ENCODE measurements at places on chromosomes 1 and 21.

DNA sequence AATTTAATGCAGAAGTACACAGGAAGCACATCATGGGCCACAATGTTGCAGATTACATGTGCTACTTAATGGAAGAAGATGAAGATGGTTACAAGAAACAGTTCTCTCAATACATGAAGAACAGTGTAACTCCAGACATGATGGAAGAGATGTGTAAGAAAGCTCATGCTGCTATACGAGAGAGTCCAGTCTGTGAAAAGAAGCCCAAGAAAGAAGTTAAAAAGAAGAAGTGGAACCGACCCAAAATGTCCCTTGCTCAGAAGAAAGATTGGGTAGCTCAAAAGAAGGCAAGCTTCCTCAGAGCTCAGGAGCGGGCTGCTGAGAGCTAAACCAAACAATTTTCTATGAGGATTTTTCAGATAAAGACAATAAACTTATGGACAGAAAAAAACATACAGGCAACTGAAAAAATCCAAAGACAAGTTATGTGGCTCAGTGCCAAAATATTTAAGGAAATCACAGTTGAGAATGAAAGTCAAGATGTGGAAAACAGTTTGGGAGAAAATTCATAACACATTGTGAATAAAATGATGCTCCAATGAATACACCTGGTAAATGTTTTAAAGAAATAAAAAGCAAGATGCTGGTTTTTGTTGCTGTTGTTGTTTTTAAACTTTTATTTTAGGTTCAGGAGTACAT, 2.8 kb upstream of the ZNF644 start:
- no peak for DNase-seq

DNA sequence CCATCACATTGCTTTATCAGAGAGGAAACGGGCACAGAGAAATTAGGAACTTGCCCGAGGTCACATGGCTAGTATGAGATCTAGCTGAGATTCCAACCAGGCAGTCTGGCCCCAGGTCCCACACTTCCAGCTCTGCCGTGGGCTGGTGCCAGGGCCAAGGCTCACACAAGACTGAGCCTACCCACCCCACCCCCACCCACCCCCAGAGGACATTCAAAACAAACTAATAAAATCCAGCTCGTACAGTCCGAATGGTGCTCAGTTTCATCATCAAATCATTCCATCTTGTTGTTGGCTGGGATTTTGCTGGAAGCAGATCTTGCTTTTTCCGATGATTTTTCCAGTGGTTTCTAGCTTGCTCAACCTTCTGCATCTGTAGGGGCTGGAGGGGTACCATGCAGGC, 27.9 kb downstream of the MATN1 start:
- no peak for DNase-seq

DNA sequence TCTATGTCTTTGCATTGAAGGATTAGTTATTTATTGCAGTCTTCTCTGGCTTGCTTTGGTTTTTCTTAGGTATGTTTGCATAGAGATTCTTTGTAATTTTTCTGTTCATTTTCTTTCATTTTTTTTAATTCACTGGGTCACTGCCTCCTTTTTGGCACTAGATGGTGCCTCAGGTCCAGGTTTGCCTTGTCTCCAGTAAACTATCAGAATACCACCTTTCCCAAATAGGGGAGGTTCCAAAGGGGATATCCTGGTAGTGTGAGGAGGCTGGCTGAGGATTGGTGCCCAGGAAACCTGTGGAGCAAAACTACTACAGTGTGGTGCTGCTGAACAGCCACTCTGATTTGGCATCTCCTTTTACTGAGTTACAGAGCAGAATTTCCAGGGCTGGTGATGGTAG, 257.1 kb downstream of the KCTD3 start:
- no peak for DNase-seq

GRCh38 chr21:33317786-33318486, 6.8 kb upstream of the IFNAR1 start:
- DNase-seq = no peak

GRCh38 chr1:188904201-188904600, 1573.5 kb downstream of the BRINP3 start:
- no peak for DNase-seq

DNA sequence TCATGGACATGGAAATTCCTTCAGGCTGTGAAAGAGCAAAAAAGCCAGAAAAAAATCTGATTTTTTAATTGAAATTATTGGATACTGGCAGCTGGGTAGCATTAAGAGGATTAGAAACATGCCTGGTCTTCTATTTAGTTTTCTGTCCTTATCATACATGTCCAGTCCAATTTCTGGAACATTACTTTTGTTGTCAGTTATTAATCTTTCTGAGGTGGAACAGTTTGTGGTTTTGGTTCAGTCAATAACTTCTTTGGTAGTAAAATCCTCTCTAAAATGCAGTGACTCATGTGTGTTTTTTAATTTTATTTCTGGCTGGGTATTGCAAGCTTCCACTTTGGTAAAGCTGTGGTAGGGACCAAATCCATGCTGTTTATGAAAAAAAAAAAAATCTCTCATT, 687.0 kb upstream of the ADGRL2 start:
- DNase-seq = no peak

GRCh38 chr1:6176779-6177178, 3.3 kb downstream of the CHD5 start:
- DNase-seq = no peak

- no peak for DNase-seq
Measured at GRCh38 chr21:32413697-32414578, 1.4 kb downstream of the EVA1C start.
